ENCODE measurements at places on chromosomes 5 and 9.

- DNase-seq: peak; percentile 59
Observed at GRCh38 chr5:37637165-37637845, 202.5 kb downstream of the GDNF start.

- no peak for DNase-seq
Observed at GRCh38 chr5:107966201-107966600, 295.5 kb upstream of the EFNA5 start.

- DNase-seq: no peak
Observed at GRCh38 chr5:171908638-171909037, 97.8 kb downstream of the FBXW11 start.

GRCh38 chr5:54093861-54094260 lies 216.5 kb downstream of the ARL15 start:
- no peak for DNase-seq

- DNase-seq: no peak
Observed at GRCh38 chr5:131245312-131245711, 18.5 kb upstream of the CDC42SE2 start.

DNA sequence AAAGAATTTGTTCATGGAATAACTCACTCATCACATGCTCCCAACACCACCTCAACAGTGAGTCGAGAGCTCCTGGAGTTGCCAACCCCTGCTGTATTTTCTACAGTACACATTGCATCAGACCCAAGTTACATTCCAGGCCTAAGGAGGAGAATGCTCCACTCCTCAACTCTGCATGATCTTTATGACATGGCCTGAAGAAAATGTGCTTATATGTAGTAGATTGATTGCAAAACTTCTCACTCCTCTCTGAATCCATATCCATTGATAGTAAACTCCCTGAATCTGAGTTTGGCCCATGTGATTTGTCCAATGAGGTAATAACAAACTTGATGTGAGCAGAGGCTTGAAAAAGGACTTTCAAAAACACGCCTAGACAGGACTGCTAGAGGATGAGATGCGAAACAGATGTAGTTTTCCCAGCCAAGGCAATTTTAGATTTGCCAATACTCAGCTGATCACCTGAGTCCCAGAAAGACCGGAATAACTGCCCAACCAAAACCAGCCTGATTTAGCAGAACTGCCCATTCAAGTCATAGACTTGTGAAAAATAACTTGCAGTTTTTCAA lies 29.0 kb upstream of the PAPPA start:
- DNase-seq: peak; percentile 29

- DNase-seq: no peak
Observed at GRCh38 chr9:84101964-84102632, 121.5 kb downstream of the RMI1 start.

- DNase-seq: no peak
Observed at GRCh38 chr9:111872886-111873285, 23.7 kb upstream of the UGCG start.

DNA sequence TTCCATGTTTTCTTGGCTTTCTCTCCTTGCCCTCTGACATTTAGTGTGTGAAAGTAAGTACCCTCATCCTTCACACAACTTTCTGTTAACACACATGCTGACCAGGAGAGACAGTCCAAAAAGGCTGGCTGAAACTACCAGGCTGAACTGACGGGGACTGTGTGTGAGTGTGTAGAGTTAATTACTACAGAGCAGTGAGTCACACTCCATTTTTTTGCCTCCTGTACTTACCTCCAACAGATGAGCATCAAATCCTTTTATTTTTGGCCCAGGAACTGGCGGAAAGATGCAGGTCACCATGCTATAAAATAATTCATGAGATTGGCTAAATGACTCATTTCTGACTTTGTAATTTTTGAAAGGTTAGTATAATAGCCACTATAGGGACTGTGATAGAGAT lies 20.2 kb upstream of the AGXT2 start:
- no peak for DNase-seq

DNA sequence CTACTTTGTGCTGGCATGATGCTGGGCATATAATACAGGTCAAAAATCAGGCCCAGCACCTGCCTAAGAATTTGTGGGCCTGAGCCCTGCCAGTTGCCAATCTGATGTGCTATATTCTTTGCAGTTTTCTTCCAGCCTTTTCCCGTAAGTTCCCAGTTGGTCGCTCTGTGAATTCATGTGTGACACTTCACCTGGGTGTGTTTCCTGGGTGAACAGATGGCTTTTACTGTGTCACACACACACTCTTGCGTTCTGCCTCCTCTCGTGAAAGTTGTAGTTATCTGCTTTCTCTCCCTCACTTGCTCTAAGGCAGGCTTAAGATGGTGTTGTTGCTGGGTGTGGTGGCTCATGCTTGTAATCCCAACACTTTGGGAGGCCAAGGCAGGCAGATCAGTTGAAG lies 153.5 kb upstream of the DMRT1 start:
- DNase-seq: no peak

GRCh38 chr9:117265253-117265652 lies 149.6 kb downstream of the ASTN2 start:
- no peak for DNase-seq

DNA sequence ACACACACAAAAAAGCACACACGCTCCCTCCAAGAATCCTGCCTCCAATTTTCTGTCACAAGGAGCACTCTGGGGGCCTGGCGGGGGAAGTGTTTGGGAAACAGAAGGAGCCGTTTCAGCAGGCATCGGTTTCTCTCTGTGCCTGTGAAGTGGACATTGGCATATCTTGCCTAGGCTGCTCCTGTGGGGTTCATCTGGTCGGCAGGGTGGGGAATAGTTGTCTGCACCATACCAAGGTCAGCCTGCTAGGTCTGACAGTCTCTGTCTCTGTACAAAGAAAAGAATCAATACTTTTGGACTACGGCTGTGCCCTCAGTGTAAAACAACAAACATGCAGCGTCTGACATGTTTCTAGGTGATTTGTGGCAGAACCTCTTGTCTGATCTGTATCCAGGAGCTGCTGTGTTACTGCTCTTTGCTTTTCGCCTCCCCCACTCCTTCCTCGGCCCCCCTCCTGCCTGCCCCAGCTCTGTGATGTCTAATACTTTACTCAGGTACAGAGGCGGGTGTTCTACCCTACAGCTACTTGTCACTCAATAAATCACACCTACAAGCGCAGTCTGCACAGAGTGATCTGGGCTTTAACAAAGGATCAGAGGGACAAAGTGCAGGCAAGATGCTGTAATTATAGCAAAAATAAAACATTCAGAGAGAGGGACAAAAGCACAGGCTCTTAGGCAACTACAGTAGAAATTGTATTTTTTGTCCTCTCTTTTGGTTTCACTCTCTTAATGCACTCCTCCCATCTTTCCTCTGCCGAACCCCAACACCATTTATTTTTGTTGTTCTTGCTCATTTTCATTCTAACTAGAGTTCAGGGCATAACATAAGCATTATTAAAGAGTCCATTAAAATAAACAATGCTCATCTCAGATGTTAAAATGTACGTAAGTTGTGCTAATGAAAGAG lies 216.7 kb downstream of the BNC2 start:
- DNase-seq: peak; percentile 54

GRCh38 chr5:82673057-82673809 lies 395.1 kb upstream of the RPS23 start:
- DNase-seq: no peak

DNA sequence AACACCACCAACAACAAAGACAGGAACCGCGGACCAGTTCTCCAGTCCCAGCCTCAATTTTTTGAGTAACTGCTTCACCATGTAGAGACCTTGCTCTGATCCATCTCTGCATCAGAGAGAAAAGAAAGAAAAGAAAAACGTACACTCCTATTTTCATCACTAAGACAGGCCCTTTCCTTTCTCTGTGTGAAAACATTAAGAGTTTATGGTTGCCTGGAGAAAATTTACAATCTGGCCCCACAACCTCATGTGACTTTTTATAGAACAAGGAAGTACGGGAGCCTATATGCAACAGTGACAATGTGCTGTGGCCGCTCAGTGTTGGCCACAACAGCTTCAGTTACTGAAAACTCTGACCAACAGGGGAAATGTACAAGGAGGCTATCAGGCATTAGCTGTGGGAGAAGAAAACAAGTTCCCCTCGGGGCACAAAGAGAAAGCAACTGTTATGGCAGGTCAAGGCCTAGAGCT lies 272.9 kb upstream of the PTGER4 start:
- DNase-seq: peak; percentile 40

GRCh38 chr5:176901260-176902101 lies 2.3 kb upstream of the HK3 start:
- DNase-seq: no peak
